ENCODE measurements at places on chromosomes 3 and 15.

GRCh38 chr3:196138482-196139254 lies 56.8 kb upstream of the TFRC start:
- DNase-seq: no peak

- no peak for DNase-seq
Observed at GRCh38 chr3:96865605-96866004, 51.2 kb downstream of the EPHA6 start.

DNA sequence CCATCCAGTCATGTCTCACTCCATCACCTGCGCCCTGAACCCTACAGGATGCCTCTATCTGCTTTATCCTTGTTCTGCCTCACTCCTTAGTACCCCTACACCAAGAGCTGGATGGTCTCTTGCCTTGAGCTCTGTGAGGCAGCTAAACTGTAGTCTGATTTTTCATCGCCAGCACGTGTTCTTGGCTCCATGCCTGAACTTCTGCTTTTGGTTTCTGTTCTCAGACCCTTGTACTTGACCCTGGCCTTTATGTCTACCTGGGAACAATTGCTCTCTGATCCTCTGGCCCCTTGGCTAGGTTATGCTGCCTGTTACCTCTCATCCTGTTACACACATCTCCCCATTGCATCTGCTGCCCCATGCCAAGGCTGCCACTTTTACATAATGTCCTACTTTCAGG lies 318.0 kb upstream of the LMCD1 start:
- no peak for DNase-seq

GRCh38 chr15:70376929-70377691 lies 279.4 kb upstream of the TLE3 start:
- no peak for DNase-seq

GRCh38 chr3:49761661-49762060 lies 24.7 kb downstream of the IP6K1 start:
- DNase-seq: no peak

DNA sequence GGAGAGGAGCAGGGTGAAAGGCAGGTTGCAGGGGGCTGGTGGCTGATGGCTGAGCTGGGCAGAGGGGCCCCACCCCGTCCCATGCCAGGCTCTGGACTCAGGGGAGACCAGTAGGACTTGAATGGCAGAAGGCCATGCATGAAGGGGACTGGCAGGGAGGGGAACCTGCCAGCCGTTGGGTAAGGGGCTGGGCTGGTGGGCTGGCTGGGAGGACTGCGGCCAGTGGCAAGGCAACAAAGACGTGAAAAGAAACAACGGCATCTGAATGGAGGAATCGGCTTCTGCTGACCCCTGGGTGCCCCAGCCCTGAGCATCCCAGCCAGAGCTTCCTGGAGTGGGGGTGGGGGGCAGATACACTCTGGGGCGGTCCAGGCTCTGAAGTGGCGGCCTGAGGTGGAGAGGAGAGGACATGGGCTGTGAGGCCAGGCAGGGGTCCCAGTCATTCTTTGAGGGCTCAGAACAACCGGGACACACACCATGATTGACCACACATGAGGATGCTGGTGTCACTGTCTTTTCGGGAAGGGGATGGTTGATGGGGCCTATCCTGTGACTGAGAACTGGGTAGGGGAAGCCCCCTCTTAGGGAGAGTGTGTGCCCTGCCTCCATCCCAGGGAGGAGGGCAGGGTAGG lies 11.7 kb downstream of the GLYCTK start:
- no peak for DNase-seq

- DNase-seq: no peak
Observed at GRCh38 chr15:80783260-80783659, 4.1 kb downstream of the CEMIP start.

DNA sequence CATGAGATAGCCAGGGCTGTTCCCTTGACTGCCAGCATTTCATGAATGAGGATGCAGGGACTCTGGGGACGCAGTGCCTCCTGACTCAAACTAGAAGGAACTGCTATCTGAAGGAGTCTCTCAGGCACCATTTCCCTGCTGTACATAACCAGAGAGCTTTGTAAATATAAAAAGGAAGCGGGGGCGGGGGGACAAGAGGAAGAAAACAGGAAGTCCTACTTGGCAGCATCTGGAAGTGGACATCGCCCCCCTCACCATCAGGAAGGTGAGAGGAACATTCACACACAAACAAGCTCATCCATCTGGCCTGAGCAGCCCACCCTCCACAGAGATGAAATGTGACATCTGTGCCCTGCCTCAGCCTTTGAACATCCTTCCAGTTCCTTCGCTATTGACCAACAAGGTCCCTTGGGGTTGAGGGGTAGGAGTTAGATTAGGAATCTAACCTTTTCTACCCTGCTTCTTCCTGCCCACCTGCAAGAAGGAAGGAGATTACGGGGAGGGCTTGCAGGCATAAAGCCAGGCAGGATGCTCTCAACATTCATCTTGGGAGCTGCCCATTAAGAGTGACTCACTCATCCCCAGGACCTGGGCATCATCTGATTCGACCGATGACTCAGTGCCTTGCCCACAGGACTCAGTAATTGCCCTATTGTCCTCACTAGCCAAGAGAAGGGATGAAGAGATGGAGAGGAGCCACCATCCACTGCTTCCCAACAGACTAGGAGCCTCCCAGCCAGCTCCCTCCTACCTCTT lies 31.9 kb downstream of the SH3BP5 start:
- no peak for DNase-seq

- no peak for DNase-seq
Observed at GRCh38 chr3:19476281-19476680, 328.0 kb downstream of the KCNH8 start.

GRCh38 chr3:135106445-135106844 lies 311.4 kb downstream of the EPHB1 start:
- DNase-seq: no peak

GRCh38 chr3:46947981-46948791 lies 28.4 kb downstream of the CCDC12 start:
- DNase-seq: no peak

- DNase-seq: no peak
Observed at GRCh38 chr3:23492057-23492456, 288.9 kb downstream of the UBE2E2 start.

DNA sequence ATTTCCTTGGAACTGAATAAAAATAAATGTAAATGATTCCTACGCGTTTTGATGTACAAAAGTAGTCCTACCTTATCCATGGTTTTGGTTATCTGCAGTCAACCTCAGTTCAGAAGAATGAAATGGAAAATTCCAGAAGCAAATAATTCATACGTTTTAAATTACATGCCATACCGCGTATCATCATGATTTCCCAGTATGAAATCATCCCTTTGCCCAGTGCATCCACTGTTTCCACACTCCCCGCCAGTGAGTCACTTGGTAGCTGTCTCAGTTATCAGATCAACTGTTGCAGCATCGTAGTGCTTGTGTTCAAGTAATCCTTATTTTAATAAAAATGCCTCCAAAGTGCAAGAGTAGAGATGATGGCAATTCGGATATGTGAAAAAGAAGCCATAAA lies 9.1 kb upstream of the MFSD1 start:
- no peak for DNase-seq

GRCh38 chr3:94887065-94887464 lies 824.2 kb downstream of the NSUN3 start:
- no peak for DNase-seq

DNA sequence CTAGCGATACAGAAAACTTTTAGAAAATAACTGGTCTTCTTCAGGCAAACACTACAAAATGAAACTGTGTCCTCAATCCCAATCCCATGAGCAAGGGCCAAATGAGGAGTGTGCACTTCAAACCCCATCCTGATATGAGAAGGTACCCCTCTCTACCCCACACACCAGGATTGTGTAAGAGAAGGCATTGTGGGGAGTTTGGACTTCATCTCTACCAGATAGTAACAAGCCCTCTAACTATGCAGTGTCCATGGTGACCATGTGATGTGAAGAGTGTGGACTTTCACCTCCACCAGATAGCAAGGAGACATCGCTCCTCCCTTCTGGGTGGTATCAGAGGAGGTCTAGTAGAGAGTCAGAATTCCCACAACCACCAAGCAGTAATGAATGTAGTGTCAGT lies 769.3 kb downstream of the MECOM start:
- DNase-seq: no peak

DNA sequence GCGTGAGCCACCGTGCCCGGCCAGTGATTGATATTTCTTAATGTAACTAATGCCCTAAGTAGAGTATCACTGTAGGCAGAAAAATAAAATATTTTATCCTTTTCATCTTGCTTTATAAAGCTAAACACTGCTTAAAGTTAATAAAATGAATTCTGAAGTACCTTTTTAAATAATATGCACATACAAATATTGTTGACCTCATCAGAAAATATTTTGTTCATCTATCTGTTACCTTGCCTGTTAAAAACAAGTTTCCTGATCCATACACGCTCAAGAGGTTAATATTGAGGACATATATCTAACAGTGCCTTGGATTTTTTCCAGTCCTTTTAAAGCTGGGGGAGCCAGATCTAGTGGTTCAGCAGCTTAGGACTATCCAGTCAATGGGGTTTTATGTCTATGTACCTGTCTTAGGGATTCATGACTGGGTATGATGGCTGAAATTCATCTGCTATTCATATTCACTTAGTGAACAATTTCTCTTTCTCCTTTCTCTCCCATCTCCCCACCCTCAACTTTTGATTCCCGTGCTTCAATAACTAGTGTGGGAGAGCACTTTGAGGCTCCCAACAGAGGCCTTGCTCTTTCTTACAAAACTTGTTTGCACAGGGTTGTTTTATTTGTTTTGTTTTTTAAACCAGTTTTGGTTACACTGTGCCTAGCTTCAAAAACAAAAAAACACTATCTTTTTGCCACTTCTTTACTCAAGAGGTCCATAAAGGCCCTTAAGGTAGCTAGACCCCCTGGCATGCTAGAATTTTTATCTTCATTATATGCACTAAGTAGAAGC lies 7.0 kb downstream of the SLC25A36 start:
- DNase-seq: no peak

GRCh38 chr3:141659821-141660613 lies 78.1 kb upstream of the RNF7 start:
- DNase-seq: peak; percentile 36

- DNase-seq: no peak
Observed at GRCh38 chr15:57554812-57555179, 36.9 kb upstream of the MYZAP start.

DNA sequence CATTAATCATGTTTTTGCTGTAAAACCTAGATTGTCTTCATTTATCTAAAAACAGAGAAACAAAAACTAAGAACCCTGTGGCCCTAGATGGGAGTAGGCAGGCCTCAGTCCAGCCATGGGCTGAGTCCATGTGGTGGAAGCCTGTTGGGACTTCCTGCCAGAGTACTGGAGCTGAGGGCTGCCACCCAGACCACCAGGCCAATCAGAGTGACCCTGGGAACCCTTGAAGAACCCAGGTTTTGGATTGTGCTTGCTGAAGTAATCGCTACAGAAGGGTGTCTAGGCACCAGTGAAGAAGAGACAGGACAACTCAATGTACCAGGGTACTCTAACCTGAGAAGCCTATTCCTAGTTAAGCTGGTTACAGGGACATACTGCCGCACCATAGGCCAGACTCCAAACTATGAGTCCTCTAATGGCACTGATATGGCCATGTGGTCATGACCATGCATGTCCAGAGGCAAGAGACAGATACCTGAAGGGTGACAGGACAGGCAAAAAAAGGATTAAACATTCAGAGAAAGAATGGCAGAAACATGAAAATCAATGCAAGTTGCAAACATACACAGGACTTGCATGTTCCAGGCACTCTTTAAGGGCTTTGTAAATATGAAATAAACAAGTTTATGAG lies 12.9 kb downstream of the CSRNP1 start:
- no peak for DNase-seq

DNA sequence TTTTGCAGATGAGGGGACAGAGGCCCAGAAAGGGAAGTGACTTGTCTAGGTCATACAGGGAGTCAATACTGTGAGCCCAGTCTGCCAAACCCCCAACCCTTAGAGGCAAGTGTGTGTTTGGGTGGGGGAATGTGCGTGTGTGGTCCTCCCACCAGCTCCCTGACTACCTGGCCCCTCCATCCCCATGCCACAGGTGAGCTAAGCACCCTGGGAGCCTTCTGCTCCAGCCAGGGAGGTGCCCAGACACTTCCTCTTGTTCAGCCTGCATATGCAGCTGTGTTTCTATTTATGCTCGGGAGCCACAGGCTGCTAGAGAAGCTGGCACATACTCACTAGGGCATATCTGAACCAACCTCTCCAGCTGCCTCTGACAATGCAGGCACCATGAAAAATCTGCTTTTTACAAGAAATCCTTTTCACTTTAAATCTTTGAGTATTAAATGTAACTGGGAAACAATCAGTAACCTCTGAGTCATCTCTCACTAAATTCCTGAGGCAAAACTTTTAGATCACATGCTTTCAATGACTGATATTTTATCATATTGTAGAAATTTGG lies 20.7 kb downstream of the TBC1D2B start:
- DNase-seq: no peak

DNA sequence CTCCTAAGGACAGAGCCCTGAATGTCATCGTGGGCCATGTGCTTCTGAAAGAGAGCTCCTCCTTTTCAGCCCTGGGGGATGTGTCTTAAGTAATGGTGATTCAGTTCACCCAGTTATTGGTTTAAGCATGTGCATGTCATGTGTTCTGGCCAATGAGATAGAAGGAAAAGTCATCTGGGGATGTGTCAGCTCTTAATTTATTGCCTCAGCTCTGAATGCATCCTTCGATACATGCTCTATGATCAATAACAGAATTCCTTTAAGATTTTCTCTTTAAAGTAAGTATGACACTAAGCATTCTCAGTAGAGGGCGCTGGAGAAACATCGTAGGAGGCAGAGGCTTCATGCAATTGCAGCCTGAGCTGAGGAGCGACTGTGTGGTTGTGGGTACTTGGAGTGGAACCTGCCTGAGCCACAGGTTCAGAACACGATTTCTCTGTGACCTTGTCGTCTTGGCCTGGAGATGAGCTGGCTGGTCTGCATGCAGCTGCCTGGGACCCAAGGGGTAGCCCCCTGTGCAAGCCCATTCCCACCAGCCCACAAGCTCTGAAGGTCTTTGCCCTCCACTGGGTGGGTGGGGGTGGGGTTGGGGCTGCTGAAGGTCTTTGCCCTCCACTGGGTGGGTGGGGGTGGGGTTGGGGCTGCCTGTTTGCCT lies 69.5 kb downstream of the C3orf38 start:
- DNase-seq: peak; percentile 4

DNA sequence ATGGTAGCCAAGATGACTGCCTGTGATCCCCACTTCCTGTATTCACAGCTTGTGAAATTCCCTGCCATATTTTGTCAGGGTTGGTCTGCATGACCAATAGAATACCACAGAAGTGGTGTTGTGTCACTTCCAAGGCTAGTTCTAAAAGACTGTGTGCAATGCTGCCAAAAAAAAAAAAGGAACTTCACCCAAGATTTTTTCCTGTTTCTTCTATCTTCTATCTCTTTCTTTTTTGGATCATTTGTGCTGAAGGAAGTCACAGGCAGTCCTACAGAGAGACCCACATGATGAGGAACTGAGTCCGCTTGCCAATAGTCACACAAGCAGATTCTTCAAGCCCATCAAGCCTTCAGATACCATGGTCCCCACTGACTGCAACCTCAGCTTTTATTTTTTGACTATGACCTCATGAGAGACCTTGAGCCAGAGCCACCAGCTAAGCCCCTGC lies 18.1 kb upstream of the RAF1 start:
- DNase-seq: no peak
